Glutamatergic neuron (in vitro differentiated cells): ENCODE measurements at places on chromosomes 13 and 19. TPM values are rescaled to one million over a fixed set of nuclear protein-coding genes. Genes with fewer than 3 reads are reported as not detected.

The PSENEN gene
- 109 TPM for total RNA-seq

The ZNF155 gene
- total RNA-seq, result 12.3 TPM

The CAMSAP3 gene
- total RNA-seq, result 47.6 TPM

The PRTN3 gene
- not detected for total RNA-seq

The FLT1 gene
- 49.8 TPM for total RNA-seq

The TEX29 gene
- total RNA-seq, result 0.64 TPM
